ENCODE measurements at places on chromosomes 2 and 18.

GRCh38 chr2:68341062-68341329 lies 21.2 kb upstream of the CNRIP1 start:
- DNase-seq: no peak

DNA sequence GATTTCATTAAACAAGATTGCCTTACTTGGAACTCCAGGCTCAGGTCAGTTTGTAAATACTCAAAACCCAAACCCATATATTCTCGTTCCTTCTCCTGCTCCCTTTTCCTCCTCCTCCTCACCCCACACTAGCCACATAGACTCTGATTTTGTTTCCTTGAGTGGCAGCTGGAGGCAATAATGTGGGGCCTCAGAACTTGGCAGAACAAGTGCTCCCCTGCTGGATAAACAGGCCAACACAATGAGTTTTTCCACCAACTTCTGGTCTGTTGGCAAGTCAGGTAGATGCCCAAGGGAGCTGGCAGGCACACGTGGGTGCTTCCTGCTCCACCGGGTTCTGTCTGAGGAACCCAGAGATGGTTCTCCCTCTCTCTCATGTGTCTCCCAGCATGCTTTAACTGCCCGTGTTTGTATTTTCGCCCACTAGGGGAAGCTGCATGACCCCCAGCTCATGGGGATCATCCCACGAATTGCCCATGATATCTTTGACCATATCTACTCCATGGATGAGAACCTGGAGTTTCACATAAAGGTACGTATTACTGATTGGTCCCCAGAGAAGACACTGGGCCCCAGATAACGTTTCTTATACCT lies 61.9 kb downstream of the KIF5C start:
- DNase-seq: no peak

GRCh38 chr2:97739893-97740245 lies 26.5 kb downstream of the ZAP70 start:
- DNase-seq: no peak

GRCh38 chr2:43486603-43487002 lies 109.2 kb downstream of the THADA start:
- DNase-seq: no peak

DNA sequence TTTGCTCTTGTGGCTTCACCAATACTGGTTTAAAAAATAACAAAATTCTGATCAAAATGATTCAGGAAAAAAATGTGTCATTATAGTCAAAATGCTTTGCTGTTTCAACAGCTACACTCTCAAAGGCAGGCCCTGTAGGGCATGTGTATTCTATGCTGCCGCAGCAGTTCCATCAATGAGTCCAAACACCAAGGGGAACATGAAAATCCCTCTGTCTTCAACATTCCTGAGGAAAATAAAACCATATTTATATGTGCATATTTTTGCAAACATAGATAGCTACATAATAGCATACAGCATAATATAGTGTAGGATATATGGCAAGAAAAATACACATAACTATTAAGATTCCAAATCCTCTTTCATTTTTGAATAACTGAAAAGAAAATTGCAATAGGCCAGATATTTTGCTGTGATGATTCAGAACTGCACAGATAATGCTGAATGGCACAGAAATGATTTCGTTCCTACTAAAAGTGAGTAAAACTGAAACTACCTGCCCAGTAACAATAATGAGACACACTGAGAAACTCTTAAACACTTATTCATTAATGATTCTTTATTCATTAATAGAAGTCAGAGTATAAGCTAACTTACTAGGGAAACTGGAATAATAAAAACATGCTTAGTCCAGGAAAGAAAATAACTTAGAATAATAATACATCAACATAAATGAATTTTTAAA lies 343.8 kb downstream of the SUCLG1 start:
- no peak for DNase-seq

DNA sequence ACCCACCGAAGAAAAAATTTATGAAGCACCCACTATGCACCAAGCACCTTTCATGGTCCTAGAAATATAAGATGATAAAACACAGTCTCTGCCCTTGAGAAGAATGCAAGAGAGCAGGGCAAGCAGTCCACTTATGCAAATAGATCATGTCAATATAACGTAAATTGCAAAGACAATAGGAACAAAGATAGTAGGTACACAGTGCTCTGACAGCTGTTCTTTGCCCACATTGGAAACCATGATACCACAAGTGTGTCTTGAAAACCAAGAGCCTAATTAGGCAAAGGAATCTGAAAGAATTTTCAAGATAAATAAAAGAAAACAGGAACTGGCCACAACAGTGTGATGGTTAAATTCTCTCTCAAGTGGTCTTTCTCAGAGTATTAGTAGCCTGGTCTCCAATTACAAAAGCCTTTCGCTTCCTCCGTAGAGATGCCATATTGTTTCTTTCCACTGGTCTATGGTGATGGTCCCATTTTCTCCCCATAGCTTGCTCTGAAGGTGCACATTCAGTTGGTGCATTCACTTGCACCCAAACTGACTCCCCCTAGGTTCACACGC lies 108.5 kb downstream of the VWC2L start:
- DNase-seq: no peak

GRCh38 chr2:230925879-230926765 lies 1.1 kb upstream of the GPR55 start:
- no peak for DNase-seq

GRCh38 chr2:239431536-239431935 lies 30.7 kb upstream of the HDAC4 start:
- no peak for DNase-seq

DNA sequence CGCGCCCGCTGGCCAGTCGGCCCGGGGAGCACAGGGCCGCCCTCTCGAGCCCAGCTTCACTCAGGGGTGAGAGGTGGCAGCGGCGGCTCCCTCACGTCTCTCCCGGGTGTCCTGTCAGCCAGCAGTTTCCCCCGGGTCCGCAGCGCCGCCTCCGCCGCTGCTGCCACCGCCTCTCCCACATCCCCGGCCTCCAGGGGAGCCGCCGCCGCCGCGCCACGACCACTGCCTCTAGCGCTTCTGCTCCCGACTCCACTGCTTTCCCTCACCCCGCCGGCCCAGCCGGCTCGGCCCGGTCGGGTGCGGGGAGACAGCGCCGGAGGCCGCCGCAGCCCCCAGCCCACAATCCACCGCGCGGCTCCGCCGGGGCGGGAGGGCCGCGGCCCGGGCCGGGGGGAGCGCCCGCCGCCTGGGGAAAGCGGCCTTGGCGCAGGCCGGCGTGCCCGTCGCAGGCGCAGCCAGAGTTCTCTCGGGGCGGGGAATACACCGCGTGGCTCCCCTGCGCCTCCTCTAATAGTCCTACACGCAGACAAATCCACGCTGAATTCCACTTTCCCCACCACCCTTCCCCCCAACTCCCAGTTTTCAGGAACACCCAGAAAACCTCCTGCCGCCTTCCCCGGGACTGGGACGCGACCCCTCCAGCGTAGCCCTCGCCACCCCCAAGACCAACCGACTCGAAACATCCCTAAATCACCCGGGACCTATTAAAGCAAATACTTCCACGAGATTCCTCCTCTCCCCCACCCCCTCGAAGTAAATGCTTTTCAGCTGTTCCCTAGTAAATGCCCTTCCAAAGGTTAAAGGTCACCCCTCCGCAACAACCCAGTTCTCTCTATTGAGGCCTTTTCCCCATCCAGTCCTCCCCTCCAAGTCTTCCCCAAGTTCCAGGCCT lies at the start of gene VPS54:
Gene VPS54 (minus strand): TSS at position 346 of the 892 bp plus-strand sequence. CDS start 35,429 bp downstream, outside the sequence.
- no peak for DNase-seq

DNA sequence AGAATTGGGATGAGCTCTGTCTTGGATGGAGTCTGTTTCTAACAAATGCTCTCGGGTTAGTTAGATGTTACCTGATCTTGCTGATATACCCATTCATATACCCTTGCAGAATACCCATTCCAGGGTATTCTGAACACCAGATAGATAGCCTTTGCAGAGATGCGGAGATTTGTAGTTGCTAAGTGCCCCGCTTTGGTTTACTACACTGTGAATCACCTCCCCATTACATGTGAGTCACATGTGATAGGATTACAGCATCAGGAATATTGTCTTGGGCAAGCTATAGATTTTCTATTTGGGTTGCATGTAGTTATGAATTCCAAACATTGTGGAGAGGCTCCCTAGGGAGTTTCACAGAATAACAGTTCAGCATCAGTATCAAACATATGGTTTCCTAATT lies 3.8 kb downstream of the VSNL1 start:
- DNase-seq: no peak

DNA sequence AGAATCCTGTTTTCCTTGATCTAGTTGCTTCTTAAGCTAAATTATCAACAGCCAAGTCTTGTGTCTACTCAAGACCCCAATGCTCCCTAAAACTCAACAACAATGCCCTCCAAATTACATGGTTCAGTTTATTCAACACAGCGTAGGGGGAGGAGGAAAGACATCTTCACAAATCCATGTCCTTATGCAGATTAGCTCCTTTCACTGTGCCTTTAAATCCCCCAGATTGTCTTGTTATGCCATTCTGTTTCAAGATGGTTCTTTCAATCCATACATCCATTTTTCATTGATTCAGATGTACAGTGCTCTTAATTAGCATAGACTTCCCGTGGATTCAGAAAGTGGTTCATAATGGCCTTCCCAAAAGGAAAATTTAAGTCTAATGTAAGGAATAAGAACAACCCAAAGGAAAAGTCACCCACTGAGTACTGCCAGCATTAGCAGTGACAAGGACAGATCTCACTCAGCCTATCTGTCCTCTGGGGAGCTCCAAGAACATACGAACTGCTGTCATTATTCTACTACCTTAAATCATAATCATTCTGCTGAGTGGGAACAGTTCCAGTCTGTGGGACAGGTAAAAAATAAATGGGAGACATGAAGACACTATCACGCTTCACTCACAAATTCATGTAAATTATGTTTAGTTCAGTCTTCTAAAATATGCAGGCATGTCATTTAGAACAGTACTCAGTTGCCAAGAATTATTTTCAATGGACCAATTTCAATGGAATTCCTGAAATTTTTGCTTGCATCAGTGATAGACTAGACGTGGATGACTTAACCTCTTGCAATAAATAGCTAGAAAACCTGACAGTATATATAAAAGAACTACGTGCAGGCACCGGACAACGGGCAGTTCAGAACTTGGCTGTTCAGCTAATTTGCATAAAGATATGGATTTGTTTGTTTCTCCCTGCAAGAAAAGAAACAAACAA lies 58.9 kb upstream of the RNU4ATAC start:
- no peak for DNase-seq

DNA sequence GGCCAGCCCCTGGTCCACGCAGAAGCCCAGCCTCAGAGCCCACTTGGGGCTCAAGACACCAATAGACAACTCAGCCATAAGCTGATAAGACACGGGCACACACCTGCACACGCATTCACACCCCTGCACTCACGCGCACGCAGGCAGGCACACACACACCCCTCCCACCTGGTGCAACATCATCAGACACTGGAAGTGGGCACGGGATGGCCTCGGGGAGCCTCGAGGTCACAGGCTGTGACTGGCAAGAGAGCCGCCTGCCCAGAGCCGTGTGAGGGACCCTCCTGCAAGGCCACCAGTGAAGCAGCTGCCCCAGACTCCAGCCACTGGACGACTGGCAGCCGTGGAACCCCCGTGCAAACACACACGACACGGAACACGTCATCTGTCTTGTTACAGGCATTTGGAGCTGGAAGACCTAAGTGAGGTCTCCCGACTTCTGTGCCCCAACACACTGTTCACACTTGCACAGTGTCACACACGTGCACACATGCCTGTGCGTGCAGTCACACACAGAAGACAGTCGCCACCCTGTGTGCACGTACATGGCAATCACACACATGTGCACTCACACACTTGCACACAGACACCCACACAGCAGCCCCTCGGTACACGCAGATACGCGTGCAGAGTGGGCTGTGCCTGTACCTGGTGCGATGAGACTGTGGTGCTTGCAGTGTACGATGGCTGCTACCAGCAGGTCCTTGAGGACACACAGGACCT lies 959 bp downstream of the MAB21L4 start:
- DNase-seq: no peak

DNA sequence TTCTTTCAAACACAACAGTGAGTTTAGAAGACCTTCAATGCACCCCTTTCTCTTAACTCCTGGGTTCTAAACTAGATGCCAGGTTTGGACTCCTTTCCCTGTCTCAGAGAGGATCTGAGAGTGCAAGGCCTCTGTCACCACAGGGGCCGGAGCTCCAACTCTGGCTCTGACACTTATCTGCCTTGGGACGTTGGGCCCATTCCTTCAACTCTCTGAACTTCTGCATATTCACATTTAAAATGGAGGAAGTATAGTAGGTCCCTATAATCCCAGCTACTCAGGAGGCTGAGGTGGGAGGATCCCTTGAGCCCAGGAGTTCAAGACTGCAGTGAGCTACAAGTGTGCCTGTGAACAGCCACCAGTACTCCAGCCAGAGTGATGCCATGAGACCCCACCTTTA lies 44.1 kb upstream of the ZFP36L2 start:
- no peak for DNase-seq

- no peak for DNase-seq
Observed at GRCh38 chr2:143489145-143489544, 359.9 kb downstream of the ARHGAP15 start.

- DNase-seq: no peak
Observed at GRCh38 chr2:99469394-99469793, 20.4 kb downstream of the REV1 start.

- no peak for DNase-seq
Observed at GRCh38 chr2:173991856-173992588, 26.8 kb upstream of the SP3 start.

GRCh38 chr2:126836761-126837679 lies 61.7 kb upstream of the TEX51 start:
- DNase-seq: no peak

GRCh38 chr2:97936199-97936598 lies 59.5 kb downstream of the TMEM131 start:
- DNase-seq: no peak

DNA sequence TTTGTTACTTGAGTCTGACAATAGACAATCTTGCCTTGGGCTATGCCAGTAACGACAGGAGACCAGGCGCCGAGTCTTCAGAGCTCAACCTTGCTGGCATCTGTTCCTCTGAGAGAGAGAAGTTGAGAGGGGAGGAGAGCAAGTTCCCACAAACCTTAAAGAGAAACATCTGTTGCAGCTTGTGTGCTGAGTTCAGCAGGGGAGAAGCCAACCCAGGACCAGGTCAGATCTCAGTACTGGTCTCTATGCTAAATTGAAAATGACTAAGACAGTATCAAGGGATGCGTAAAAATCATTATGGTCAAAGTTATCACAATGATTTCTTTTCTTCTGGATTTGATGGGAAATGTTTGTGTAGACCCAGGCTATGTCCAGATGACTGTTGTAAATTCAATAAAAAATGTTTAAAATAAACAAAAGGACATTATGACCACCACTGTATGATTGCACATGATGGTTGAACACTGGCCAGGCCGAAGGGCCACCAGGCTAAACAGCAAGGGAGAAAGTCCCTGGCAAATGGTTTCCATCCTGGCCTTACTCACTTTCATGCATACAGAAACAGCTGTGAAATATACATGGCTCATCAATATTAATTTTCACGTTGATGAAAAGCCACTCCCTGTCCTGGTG lies 100.3 kb upstream of the PMAIP1 start:
- DNase-seq: no peak

GRCh38 chr2:127158614-127159290 lies 51.8 kb upstream of the BIN1 start:
- no peak for DNase-seq

GRCh38 chr18:26017929-26018328 lies 72.5 kb downstream of the SS18 start:
- no peak for DNase-seq

- no peak for DNase-seq
Observed at GRCh38 chr2:66987733-66988132, 409.4 kb upstream of the ETAA1 start.
